ENCODE measurements at places on chromosomes 1 and 21.

DNA sequence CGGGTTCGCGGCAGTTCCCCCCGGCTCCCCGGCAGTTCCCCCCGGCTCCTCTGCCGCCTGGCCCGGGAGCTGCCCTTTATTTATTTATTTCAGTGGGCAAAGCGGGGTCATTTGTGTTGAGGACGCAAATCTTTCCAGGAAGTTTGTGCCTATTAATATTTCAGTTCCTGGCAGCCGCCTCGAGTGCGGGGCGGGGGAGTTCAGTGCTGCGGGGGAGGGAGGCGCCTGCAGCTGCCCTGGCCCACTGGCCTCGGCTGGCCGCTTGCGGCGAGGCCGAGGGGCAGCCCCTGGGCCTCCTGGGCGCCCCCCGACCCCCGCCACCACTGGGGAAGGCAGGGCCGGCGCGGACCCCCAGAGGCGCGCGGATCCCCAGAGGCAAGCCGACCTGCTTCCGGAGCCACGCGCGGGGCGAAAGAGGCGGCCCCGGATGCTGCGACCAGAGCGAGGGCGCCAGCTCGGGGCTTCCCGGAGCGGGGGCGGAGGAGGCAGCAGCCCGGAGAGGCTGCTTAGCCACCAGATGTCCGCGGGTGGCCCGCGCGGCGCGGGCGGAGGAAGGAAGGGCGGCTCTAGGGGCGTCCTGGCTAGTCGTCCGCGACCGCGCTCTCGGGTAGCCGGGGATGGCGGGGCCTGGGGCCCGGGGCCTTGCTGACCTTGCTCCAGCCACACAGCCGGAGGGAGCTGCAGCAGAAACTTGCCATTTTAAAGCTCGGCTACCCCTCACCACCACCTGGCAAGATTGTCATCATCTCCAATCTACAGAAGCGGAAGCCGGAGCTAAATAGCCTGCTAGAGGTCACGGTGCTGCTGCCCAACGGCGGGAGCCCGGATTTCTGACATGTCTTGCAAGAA is 48.0 kb downstream of the H3-3A start:
- DNase-seq: peak; percentile 85

GRCh38 chr1:57331620-57332019 is 92.2 kb downstream of the DAB1 start:
- DNase-seq: no peak

DNA sequence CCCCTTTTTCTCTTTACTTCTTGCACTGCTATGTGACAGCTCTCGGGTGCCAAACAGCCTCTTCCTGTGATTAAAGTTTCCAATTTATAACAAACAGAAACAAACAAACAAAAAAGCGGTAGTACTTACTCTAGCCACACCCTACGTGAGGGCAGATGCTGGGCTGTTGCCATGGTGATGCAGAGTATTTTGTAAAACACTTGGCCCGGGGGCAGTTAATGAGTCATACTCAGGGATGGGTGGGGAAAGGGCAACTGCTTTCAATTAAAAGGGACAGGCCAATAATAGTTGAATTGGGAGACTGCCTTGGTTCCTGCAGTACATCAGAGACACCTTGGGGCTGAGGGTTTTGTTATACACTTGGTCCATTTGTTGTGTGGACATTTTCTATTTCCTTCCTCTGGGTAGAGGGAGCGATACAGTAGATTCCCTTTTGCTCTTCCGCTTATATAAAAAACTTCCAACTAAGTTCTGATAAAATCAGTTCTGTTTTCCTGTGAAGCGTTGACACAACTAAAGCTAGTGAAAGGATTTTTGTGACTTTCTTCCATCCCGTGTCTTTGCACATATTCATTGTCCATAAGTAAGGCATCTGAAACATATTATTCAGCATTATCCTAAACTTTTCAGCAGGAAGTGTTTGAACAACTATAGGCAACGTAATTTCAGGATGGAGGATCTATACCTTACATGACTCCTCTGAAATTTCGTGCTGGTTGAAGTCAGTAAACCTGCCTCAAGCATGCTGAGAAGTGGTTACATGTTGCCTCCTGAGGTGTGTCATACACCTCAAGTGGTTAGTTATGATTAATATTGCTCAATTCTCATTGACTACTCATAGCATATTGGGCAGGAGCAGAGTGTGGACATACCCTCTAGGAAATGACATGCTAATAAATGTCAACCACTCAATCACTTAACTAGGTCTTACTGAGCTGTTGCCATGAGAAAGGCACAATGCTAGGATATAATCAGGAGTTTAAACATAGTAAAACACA is 36.7 kb upstream of the THEM4 start:
- DNase-seq: peak; percentile 96

DNA sequence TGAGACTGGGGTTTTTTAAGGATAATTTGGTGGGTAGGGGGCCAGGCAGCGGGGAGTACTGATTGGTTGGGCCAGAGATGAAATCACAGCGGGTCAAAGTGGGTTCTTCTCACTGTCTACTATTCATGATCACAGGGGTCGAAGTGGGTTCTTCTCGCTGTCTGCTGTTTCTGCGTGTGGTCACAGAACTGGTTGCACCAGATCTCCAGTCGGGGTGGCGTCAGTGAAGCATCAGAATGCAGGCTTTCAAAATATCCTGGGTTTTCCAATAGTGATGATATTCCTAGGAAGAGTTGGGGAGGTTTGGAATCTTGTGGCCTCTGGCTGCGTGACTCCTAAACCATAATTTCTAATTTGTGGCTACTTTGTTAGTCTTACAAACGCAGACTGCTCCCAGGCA is 45.1 kb downstream of the TRPM2 start:
- DNase-seq: no peak

GRCh38 chr1:54294887-54295286 is 94.9 kb downstream of the MRPL37 start:
- no peak for DNase-seq

DNA sequence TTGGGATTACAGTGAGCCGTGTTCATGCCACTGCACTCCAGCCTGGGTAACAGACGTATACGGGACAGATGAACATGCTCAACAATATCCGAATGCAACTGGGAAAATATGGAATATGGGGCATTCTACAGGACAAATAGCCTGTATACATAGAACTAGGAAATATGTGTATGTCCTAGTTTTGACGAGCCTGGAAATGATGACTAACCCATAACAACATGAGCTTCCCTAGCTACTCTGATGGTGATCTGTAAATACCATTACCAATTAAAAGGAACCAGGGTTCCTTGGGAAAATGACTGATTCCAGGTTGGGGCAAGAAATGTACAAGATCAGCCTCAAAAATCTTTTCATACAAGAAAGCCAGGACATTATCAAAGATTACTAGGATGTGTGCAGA is 42.8 kb upstream of the ARTN start:
- DNase-seq: no peak

DNA sequence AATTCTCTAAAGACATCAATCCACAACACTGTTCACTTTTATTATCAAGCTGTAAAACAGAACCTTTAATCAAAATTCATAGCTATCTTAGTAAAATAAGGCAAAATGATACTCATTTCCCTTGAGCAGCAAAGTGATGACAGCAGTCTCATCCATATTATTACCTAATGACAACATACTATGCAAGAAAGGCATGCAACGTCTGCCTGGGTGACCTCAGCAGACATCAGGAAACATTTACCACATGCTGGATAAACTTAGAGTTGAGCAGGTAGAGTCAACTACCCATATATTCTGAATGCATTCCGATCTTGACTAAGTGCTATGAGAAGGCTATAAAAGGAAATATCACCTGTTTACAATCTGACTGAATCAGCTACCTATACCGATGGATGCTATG is 145.1 kb downstream of the SIPA1L2 start:
- DNase-seq: no peak

DNA sequence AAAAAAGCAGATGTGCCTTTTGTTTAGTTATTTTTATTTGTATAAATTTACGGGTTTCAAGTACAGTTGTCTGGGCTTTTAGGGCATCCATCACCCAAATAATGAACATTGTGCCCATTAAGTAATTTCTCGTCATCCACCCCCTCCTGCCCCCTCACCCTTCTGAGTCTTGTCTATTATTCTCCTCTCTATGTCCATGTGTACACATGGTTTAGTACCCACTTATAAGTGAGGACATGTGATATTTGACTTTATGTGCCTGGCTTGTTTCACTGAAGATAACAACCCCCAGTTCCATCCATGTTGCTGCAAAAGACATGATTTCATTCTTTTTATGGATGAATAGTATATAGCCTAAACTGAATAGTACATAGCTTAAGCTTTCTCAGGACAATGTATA is 189.2 kb downstream of the ZP4 start:
- DNase-seq: no peak

DNA sequence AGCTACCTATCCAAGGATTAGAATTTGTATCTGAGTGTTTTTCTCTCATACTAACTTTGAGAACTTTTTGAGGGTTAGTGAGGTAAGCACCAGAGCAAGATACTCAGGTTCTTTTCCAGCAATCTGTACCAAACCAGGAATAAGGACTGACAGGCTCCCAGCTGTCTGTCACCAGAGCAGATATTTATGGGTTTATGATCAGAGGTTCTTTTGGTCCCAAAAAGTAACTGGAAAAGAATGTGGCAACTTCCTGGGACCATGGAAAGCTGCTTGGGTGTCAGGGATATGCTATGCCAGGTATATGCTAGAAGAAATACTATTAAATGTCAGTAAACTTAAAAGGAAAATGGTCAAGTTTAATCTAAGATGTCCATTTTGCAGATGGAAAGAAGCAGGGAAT is 75.7 kb upstream of the ZNF326 start:
- no peak for DNase-seq

- DNase-seq: no peak
These were observed 139.4 kb downstream of the VPS13D start for GRCh38 chr1:12369258-12369657.

GRCh38 chr1:53735681-53736080 is 3.3 kb downstream of the GLIS1 start:
- no peak for DNase-seq

- no peak for DNase-seq
These were observed 70.0 kb upstream of the TNFSF4 start for GRCh38 chr1:173276922-173277800.

- DNase-seq: no peak
These were observed 36.6 kb downstream of the FOXO6 start for GRCh38 chr1:41397753-41398330.

DNA sequence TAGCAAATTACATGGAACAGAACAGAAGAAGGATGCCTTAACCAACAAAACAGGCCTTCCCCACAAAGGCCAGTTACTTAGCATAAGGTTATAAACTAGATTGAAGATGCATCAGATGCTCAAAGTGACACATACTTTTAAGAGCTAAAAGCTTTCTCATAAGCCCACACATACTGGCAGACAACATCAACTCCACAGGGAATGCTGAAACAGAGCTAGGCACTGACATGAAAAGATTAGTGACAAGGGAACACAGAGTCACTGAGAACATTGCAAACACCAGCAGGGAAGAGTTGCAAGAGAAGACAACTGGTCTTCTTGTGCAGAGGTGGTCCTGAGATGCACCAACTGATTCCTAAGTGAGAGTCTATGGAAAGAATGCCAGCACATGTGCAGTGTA is 6.9 kb downstream of the TTC13 start:
- no peak for DNase-seq

Data from OCI-M1 (cell line).